Esophagus muscularis mucosa (tissue), 4 donors: ENCODE measurements at places on chromosomes 1 and 21. TPM values are rescaled to one million over a fixed set of nuclear protein-coding genes. Genes with fewer than 3 reads are reported as not detected.

DNA sequence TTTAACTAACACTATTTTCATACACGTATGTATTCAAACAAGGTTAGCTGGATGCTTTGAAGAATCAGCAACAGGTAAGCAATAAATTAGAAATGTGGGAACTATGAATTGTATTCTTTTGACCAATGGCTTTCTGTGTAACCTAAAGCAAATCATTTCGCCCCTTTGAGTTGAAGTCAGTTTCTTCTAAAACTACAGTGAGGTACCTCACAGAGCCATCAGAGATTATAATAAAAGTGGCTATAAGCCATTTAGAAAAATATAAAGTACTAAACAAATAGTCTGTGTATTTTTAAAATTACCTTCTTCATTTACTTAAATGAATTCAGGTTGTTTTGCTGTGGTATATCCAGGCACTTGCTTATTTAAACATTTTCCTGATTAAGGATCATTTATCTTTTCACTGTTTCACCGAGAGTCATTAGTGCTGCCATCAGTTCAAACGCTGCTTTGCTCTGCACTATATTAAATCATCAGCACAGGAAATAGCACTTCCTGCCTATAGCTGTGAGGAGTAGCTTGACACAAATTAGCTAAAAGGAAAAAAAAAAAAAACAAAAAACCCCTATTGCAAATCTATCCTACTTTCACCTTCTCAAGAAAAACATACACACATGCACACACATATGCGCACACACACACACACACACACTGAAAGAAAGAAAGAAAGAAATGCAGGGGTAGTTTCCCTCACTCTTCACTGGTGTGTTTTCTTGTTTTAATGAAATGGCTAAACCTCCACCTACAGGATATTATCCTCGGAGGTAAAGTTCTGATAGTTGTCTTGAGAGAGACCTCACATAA lies 39.8 kb upstream of the C1orf105 start:
- H3K27ac ChIP-seq, result no peak overlapping the region
- no peak for DNase-seq
- peaks cover 26% of the 10 kb centered on the region for H3K4me1 ChIP-seq
- H3K36me3 ChIP-seq, result no peaks in the 10 kb centered on the region

DNA sequence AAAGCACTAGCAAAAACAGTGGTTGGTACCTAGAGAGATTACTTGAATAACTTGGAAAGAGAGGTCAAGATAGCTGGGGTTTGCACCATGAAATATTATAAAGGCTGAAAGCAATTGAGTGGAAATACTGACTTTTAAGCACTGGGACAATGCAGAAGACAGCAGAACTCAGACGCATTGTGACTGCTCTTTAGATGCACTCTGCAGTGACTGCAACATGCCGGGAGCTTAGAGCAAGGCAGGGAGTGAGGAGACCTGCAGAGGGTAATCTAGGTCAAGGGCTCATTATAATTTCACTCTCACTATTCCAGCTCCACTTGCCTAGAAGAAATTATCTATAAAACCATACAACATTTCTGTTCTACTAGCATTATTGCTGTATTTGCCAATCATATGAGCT lies 36.6 kb downstream of the OLFM3 start:
- no peaks in the 10 kb centered on the region for H3K36me3 ChIP-seq
- H3K27me3 ChIP-seq, result no peaks in the 10 kb centered on the region
- DNase-seq, result no peak
- H3K4me3 ChIP-seq, result no peak overlapping the region
- H3K27ac ChIP-seq, result no peak overlapping the region

DNA sequence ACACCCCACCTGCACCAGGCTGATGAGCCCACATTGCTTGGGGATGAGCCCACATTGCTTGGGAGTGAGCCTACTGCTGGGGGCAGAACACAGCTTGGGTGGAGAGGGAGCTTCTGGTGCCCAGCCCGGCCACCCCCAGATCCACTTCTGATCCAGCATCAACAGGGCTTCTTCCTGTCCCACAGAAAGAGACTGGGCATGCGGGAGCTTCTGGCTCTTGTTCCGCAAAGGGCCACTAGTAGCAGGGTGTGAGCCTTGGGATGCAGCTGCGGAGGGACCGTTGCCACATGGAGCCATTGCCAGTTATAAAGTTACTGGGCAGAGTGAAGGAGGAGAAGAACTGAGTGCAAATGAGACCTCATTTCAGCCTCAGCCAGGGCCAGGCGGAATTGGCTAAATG lies 36.3 kb downstream of the PKP1 start:
- H3K27ac ChIP-seq, result no peak overlapping the region
- H3K36me3 ChIP-seq, result no peaks in the 10 kb centered on the region
- DNase-seq, result no peak
- no peaks in the 10 kb centered on the region for H3K27me3 ChIP-seq
- H3K4me3 ChIP-seq, result no peak overlapping the region

Gene RBM11
- 1.6 TPM for total RNA-seq

Gene GUCA2B
- total RNA-seq, result not detected

Gene GPR25
- not detected for total RNA-seq

Gene TMEM200B
- total RNA-seq, result 14.5 TPM
